ENCODE measurements at places on chromosomes 1 and 21. TPM values are rescaled to one million over a fixed set of nuclear protein-coding genes. Genes with fewer than 3 reads are reported as not detected.

- no peak for DNase-seq
Observed at GRCh38 chr1:2949966-2950925, 71.0 kb upstream of the ACTRT2 start.

DNA sequence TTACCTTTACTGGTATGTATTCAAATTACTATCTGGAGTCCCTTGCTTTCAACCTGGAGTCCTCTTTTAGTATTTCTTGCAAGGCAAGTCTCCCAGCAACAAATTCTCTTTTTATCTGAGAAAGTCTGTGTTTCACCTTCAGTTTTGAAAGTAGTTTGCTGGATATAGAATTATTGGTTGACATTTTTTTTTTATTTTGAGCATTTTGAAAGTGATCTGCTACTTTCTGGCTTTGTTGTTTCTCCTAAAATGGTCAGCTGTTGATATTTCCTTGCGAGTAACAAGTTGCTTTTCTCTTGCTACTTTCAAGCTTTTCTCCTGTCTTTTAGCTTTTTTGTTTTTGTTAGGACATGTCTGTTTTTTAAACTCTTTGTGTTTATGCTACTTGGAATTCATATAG, 126.1 kb downstream of the TRIM33 start:
- no peak for DNase-seq

C4BPB gene
- 10.4 TPM for total RNA-seq

- no peak for DNase-seq
Observed at GRCh38 chr21:16502897-16503296, 773.1 kb downstream of the USP25 start.

KLF17 gene
- 0.47 TPM for total RNA-seq

GRCh38 chr1:203065191-203065590, 20.6 kb downstream of the MYOG start:
- no peak for DNase-seq

Data from lower lobe of right lung (tissue), 2 donors.